Renal cortical epithelial cell (primary cell): ENCODE measurements at places on chromosomes 3 and 15. TPM values are rescaled to one million over a fixed set of nuclear protein-coding genes. Genes with fewer than 3 reads are reported as not detected.

DNA sequence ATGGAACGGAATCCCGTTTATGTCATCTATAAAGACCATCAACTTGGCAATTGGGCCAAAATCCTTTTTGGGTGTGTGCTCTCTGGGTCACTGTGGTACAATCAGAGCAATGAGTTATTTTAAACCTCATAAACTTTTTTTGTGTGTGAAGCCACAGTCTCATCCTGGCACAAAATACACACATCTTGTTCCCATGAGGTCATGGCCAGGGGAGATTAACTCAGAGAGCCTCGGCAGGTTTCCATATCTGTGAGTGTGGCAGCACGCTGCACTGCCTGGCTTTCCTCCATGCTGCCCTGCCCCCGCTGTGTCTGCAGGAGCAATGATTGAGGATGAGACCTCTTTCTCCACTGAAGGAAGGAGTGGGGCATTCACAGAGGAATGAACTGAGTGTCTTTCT lies 54.0 kb upstream of the DLG1 start:
- no peak for DNase-seq

GRCh38 chr3:46957092-46957820 lies 19.3 kb downstream of the CCDC12 start:
- peak; percentile 80 for DNase-seq

GRCh38 chr15:85621094-85621493 lies 173.6 kb downstream of the KLHL25 start:
- no peak for DNase-seq

GRCh38 chr15:91469632-91470567 lies 369.8 kb downstream of the SV2B start:
- no peak for DNase-seq

- DNase-seq = no peak
Observed at GRCh38 chr15:86540840-86541467, 461.3 kb downstream of the AGBL1 start.

- DNase-seq = no peak
Observed at GRCh38 chr3:35137612-35138011, 501.7 kb upstream of the ARPP21 start.

- DNase-seq = no peak
Observed at GRCh38 chr3:90032980-90033641, 925.7 kb downstream of the EPHA3 start.

- DNase-seq = no peak
Observed at GRCh38 chr3:169266351-169266750, 397.2 kb downstream of the MECOM start.

DNA sequence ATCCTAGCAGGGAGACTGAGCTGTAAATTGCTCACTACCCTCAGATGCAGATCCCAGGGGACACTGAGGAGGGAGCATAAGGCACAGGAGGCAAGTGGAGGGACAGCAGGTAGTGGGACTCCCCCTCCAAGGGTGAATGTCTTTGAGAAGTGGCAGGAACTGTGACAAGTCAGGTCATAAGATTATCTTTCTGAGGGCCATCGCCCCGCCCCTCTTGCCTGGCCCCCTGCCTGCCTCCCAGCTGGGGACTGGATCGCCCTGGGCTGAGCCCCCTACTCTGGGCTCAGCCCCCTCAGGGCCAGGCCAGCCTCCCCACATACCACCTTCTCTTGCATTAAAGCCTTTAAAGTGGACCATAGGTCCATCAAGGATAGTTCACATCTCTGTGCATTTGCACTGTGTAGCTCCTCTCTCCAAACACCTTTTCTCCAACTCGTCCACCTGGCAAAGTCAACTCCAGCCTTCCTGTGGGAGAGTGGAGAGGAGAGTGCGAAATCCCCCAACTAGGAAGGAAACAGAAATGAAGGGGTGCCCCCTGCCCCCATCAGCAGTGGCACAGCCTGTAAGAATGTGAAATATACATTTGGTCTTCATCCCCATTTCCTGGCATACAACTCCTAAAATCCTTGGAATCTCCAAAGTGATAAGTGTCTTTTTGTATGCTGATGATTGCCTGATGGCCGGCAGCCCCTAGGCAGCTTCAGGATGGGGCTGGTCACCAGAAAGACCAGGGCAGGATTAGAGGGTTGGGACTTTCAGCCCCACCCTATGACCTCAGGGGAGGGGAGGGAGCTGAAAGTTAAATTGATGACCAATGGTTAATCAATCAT lies 14.7 kb downstream of the PIF1 start:
- DNase-seq = no peak

DNA sequence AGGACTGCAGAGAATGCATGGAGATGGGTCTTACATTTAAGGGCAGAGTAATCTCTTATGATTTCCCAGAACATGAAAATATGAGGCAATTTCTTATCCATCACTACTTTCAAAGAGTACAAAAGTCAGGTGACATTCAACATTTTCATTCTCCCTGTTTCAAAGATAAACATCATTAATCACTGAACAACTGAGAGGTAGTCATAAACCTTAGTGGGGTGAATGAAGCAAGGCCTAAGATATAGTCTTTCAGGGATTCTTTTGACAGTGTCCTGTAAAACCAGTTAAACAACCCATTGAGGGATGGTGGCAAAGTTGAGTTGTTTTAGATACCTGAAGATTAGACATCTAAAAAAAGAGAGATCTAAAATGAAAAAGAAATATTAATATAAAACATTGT lies 271.6 kb upstream of the CBLB start:
- DNase-seq = no peak

GRCh38 chr3:14124223-14124614 lies 451 bp downstream of the CHCHD4 start:
- no peak for DNase-seq

- no peak for DNase-seq
Observed at GRCh38 chr3:61978460-61979419, 394.6 kb downstream of the FEZF2 start.

GRCh38 chr15:98700519-98700918 lies 52.2 kb downstream of the IGF1R start:
- DNase-seq = no peak

GRCh38 chr3:5110337-5110736 lies 11.8 kb upstream of the ARL8B start:
- DNase-seq = no peak

GRCh38 chr15:101185336-101185735 lies 66.5 kb downstream of the CHSY1 start:
- DNase-seq = no peak

DNA sequence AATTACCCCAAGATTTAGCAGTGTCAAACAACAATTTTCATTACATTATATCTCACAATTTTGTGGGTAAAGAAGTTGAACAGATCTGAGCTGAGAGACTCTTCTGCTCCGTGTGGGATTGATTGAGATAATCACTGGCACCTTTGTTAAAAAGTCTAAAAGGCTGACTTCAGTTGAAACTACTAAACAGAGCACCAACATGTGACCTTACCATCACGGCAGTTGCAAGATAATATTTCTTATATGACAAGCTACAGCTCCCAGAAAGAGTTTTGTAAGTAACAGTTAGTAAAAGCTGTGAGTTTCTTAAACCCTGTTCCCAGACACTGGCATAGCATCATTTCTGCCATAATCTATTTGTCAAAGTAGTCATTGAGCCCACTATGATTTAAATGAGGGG lies 25.0 kb downstream of the CGGBP1 start:
- no peak for DNase-seq

- no peak for DNase-seq
Observed at GRCh38 chr15:76071806-76072205, 12.0 kb downstream of the TMEM266 start.

GRCh38 chr15:29270169-29270955 lies 740 bp upstream of the NSMCE3 start:
- peak; percentile 31 for DNase-seq

- no peak for DNase-seq
Observed at GRCh38 chr15:73375755-73376305, 7.1 kb upstream of the HCN4 start.

- no peak for DNase-seq
Observed at GRCh38 chr3:13705051-13705450, 156.1 kb downstream of the FBLN2 start.

- DNase-seq = peak; percentile 62
Observed at GRCh38 chr3:32399030-32399620, 7.5 kb downstream of the CMTM7 start.

GRCh38 chr3:188775412-188775811 lies 396.4 kb upstream of the TPRG1 start:
- no peak for DNase-seq

DNA sequence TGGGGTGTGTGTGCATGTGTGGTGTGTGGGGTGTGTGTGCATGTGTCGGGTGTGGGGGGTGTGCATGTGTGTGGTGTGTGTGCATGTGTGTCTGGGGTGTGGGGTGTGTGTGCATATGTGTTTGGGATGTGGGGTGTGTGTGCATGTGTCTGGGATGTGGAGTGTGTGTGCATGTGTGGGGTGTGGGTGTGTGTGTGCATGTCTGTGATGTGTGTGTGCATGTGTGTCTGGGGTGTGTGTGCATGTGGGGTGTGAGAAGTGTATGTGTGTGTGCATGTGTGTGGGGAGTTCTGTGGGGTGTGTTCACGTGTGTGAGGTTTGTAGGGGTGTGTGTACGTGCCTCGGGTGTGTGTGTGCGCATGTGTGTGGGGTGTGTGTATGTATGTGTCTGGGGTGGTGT lies 6.7 kb upstream of the OCA2 start:
- DNase-seq = no peak

- no peak for DNase-seq
Observed at GRCh38 chr15:70633991-70634390, 129.4 kb downstream of the UACA start.

DNA sequence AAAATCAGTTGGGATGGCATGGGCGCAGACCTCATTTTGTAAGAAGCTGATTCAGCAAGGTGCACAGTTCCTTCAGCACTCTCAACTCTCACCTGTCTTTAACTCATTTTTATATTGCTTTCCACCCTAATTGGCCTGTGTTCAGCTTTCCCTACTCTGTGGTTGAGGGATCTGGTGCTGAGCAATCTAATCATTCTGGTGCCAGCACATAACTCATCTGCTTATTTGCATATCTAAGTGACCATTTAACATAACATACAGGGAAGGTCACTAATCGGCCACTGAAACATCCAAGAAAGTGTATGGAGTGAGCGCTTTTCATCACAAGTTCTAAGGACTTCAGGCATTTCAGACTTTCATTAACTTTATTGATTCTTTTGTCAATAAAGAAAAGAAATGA lies 303.4 kb upstream of the ROPN1 start:
- DNase-seq = no peak

DNA sequence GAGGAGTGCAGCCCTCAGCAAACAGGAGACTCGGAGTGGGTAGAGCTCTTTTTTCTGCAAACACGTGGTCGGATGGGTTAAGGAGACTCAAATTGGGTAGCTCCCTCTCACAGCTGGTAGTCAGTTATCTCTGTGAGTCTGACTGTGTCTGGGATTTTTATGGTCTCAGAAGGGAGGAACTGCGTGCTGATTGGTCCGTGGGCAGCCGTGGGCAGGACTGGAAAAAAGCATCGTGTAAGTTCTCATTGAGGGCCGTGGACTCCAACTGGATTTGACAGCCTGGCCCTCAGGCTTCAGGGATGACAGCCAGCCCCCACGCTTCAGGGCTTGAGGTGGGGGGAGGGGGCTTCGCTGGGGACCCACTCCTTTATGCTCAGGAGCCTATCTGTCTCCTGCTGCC lies 463.9 kb downstream of the EPHA3 start:
- DNase-seq = no peak

DNA sequence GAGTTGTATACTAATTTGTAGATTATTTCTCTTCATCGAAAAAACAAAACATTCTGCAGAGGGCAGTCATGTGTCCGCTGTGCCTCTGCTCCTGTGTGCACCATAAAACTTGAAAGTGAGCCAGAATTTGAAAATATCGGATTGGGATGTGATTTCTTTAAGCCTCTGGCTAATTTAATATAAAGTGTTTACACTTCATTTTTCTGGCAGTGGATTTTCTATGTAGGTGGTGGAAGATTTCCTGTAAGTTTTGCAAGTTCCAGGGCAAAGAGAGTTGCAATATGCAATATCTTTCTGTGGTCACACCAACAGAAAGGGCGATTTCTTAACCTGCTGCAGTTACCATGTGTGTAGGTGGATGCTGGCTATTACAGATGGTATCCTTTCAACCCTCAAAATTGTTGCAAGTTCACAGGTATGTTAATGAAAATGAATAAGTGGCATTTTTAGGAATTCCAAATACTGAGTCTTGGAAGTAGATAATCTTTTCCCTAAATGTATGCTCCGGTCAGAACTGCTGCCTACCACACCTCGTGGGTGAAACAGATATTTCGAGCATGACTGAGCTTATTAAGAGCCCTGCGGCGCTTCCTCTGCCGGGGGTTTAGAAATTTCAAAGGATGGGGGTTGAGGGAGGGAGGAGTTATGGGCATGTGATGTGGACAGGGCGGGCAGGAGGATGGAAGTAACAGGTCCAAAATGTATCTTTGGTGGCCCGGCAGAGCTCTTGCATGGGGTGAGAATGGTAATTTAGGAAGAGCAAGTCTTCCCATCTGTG lies 134.0 kb downstream of the PGPEP1L start:
- peak; percentile 88 for DNase-seq

- no peak for DNase-seq
Observed at GRCh38 chr15:81942655-81943195, 103.1 kb downstream of the MEX3B start.

- DNase-seq = no peak
Observed at GRCh38 chr3:152610622-152611021, 224.3 kb upstream of the P2RY1 start.

- no peak for DNase-seq
Observed at GRCh38 chr3:177483182-177483967, 286.1 kb upstream of the TBL1XR1 start.

DNA sequence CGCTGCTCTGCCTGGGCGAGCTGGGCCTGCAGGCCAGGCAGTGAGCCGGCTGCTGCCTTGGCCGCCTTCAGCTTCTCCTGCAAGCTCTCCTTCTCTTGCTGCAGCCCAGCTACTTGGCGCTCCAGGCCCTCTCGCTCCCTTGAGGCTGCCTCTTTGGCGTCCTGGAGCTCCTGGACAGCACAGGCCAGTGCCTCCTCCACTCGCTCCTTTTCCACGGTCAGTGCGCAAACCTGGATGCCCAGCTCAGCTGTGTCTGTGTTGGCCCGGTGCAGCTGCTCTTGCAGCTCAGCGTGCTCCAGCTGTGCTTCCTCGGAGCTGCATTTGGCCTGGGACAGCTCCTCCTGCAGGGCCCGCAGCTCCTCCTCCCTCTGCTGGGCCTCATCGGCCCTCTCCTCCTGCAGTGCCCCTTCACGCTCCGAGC lies 23.1 kb downstream of the CXCR6 start:
- DNase-seq = no peak

The PGBD4 gene
- 1.0 and 3.3 TPM in 2 replicates for total RNA-seq

The CPA3 gene
- not detected in 2 replicates for total RNA-seq

The C3orf52 gene
- 33.1 and 68.9 TPM in 2 replicates for total RNA-seq

The SPG21 gene
- total RNA-seq = 59.7 and 95.5 TPM in 2 replicates

The CHL1 gene
- 1.0 and 8.6 TPM in 2 replicates for total RNA-seq

The PPP1R14D gene
- total RNA-seq = not detected in 2 replicates

The ALDH1A2 gene
- 23.1 and 26.8 TPM in 2 replicates for total RNA-seq

The ZNF106 gene
- 28.3 and 52.8 TPM in 2 replicates for total RNA-seq

The LOXL1 gene
- 62.8 and 70.7 TPM in 2 replicates for total RNA-seq

The CLRN1 gene
- total RNA-seq = not detected in 2 replicates

The ATP13A5 gene
- total RNA-seq = not detected in 2 replicates

The OR5K2 gene
- not detected in 2 replicates for total RNA-seq

The PAK6 gene
- total RNA-seq = 3.4 and 6.1 TPM in 2 replicates

The HGD gene
- total RNA-seq = 27.3 and 91.5 TPM in 2 replicates
